ENCODE measurements at places on chromosomes 2 and 18.

DNA sequence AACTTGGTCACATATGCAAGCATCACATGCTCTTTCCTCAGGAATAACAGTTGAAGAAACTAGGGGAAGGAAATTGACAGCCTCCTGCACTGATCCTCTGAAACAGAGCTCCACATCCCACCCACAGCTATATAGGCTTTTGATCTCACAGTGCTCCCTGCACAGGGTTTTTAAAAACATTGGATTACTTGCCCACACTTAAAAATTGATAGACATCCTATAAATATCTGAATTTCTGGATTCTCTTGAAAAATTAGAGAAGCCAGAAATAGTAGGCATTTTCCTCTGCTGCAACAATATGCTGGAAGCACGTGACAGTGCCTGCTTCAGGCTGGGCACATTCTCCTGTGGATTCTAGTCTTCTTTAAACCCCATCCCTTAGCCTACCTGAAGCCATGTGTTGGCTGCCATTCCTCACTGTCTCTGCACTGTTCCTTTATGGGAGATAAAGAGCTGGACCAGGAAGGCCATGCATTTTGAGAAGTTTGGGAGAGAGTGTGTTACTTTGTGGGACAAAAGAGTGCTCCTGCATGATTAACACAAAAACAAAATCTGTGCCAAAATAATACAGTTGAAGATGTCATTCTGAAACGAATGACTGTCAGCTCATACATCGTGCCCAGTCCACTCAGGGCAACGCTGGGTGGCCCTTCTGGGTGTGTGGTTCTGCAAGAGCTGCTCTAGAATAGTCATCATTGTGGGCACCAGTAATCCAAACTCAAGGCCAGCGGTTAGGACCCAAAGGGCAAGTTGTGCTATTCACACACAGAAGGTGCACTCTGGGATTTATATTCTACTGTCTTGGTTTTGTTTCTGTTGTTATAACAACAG lies 59.8 kb downstream of the GYPC start:
- DNase-seq, result no peak

GRCh38 chr2:49226360-49226759 lies 72.0 kb upstream of the FSHR start:
- no peak for DNase-seq

GRCh38 chr2:170088776-170089175 lies 89.2 kb upstream of the MYO3B start:
- no peak for DNase-seq

- DNase-seq, result no peak
Observed at GRCh38 chr2:112671801-112672200, 26.1 kb downstream of the SLC20A1 start.

DNA sequence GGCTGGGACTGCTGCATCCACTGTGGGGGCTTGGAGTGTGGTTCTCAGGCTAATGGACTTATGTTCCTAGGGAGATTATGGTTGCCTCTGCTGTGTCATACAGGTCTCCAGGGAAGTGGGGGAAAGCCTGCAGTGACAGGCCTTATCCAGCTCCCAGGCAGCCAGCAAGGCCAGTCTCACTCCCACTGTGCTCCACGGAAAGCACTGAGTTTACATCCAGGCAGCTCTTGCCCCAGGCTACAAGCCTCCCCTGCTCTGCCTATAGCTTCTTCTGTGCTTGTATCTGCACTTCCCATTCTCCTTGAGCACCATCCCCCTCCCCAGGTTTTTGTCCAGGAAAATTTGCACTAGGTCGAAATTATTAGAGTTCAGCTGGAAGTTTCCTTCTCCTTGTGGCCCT lies 231.9 kb downstream of the ZRANB3 start:
- DNase-seq, result no peak

DNA sequence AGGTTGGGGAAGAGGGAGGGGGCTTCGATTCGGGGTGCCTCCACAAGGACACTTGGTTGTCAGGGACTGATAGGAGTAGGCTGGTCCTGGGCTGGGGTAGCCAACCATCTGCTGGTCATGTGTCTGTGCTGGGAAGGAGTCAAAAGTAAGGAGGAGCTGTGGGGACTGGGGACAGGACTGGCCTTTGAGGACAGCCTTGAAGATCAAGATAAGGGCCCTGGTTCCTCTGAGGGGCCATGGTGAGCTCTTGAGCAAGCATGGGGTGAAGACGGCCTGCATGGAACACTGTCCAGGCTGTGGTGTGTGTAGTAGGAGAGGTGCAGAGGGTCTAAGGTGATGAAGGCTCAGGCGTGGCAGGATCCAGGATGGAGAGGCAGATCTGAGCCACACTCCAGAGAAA lies 1.7 kb downstream of the CYP27A1 start:
- DNase-seq, result no peak

GRCh38 chr18:13376841-13377351 lies 158.3 kb downstream of the LDLRAD4 start:
- no peak for DNase-seq

DNA sequence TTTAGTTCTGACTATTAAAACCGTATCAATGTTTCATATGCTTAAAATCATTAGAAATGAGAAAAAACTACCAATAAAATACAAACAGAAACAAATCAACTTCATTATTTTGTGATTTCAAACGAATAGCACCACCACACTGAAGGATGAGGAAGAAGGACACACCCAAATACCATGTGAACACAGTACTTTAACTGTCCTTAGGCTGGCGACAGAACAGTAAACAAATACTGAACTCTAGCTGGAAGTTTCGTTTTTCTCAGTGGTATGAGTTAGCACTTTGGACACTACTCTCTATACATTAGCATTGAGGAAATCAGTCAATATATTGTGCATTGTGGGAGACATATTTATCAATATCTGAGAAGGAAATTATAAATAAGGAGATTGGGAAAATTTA lies 202.4 kb upstream of the AGAP1 start:
- no peak for DNase-seq

- peak; percentile 5 for DNase-seq
Observed at GRCh38 chr2:218033208-218033589, 30.4 kb upstream of the TNS1 start.

DNA sequence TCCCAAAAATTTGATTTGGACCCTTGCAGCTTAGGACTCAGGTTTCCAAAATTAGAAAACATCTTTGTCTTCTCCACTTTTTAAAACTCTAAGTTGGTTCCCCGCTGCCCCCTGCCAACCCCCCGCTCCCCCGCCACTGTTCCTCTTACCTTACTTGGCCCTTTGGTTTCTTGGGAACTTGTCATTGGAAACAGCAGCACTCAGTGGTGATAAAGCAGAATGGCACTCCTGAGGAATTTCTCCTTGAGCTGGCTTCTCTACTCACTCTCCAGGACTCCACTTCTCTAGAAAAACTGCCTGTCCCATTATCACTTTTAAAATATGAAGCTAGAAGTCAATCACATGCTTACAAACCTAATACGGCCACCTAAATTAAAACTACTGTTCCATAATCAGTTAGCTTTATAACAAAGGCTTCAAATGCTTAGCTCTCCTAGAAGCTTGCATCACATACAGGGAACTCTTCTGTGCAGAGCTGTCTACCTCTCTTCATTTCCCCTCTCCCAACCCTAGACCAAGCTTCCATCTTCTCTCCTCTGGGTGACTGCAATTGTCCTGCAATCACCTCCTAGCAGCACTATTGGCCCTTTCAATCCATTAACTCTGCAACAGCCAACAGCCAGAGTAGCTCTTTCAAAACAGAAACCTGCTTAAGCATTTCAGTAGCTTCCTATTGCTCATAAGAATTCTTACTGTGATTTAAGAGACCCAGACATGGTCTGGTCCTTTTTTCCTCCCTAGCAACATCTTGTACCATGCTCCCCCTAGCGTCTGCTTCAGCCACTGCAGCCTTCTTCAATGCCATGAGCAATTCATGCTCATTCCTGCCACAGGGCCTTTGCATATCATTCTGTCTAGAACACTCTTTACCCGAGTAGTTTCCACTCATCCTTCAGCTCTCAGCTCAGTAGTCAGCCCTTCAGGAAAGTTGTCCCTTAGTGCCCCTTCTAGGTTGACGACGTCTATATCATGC lies 15.2 kb upstream of the PLEKHM3 start:
- DNase-seq, result peak; percentile 68

- DNase-seq, result no peak
Observed at GRCh38 chr18:54254265-54254758, 15.0 kb upstream of the POLI start.

DNA sequence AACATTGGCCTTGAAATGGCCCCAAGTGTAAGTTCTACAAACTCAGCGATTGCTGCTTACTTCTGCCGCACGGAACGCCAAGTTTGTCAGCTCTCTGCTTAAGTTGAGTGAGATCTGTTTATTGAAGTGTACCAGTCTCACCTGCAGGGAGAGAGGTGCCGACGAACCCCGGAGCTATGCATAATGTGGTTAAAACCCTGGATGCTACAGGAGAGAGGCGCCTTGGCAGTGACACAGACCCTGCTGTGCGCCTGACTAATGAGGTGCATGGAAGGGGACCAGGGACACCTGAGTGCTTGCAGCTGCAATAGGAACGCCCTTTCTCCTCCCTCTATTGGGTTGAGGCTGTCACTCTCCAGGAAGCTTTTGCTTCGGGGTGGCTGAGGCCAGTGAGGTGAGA lies 979 bp downstream of the SLC9A2 start:
- DNase-seq, result peak; percentile 35

GRCh38 chr18:9825571-9826073 lies 60.2 kb upstream of the TXNDC2 start:
- no peak for DNase-seq

DNA sequence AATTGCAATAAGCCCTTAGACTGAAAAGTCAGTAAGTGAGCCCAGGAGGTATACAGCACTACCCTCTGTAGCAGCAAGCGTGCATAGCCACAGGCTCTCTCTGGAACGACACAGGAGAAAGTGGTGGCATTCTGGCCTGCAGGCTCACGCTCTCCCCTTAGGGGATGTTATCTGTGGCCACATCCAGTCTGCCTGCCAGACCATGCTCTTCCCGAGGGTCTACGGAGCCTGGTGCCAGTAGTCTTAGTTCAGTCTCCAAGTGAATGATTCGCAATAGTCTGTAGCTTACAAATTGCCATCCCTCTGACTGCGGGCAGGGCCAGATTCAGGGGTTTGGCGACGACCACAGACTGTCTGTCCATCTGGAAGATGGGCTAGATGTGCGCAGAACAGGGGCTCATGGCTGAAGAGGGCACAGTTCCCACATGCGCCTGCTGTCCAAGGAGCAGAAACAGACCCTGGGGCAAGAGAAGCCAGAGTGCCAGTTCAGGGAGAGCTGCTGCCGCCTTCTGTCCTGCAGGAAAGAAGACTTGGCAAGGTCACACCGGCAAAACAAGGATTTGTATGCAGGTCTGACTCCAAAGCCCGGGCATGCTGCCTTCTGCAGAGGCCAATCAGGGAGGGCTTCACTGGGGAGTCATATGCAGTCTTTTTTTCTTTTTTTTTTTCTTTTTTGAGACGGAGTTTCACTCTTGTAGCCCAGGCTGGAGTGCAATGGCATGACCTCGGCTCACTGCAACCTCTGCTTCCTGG lies 3.5 kb upstream of the KLF11 start:
- DNase-seq, result no peak

- DNase-seq, result no peak
Observed at GRCh38 chr18:36513556-36513955, 216.0 kb downstream of the FHOD3 start.

DNA sequence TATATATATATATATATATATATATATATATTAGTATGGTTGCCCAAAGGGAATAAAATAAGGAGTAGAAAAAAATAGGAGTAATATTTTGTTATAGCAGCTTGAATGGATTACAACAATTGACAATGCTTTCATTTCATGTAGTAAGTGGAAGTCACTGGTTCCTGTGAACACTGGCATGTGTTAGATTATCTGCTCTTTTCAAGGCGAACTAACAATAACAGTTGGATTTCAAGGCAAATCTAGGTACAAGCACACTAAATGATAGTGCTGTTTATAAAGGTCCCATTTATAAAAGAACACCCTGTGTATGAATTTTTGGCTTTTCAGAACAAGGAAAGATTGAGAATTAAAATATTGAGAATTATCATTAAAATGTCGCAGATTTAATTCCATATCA lies 1535.7 kb downstream of the LRP1B start:
- DNase-seq, result no peak

DNA sequence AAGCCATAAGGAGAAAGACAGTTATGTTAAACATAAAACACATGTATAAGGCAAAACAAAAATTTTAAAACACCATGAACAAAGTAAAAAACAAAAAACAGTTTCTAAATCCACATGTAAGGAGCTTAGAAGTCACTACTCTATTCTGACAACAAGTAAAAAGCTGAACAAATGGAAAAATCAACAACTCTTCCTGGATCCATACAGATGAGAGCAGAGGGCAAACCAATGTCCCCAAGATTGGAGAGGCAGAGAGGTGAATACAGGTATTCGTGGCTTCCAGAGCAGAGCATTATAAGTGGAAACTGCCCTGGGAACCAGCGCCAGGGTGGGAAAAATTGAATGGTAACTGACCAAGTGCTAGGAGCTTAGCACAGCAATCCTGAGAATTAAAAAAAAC lies 93.5 kb downstream of the SPIRE1 start:
- DNase-seq, result no peak

DNA sequence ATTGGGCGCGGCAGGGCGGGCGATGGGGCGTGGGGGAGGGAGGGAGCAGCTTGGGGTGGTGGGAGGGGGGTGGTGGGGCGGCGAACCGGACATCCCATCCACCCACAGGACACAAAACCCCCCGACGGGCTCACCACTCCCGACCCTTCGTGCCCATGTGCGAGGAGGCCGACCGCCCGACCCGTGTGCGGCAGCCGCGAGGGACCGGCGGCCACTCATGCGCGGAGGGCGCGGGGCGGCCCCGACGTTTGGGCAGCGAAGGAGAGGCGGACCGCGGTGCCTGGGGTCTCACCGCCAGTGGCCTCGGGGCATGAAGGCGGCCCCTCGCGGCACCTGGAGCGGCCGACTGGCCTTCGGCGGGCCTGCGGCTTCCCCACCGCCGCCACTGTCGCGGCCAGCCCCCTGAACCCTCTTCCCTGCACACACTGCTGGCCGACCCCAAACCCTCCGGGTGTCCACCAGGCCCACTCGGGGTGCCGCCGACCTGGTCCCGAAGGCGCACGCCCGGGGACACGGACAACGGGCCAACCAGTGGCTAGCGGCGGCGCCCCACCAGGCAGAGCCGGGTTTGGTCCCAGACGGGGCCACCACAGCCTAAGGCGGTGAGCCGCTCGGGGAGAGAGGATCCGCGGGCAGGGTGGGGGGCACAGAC lies 94.6 kb upstream of the ANKRD30BL start:
- no peak for DNase-seq

DNA sequence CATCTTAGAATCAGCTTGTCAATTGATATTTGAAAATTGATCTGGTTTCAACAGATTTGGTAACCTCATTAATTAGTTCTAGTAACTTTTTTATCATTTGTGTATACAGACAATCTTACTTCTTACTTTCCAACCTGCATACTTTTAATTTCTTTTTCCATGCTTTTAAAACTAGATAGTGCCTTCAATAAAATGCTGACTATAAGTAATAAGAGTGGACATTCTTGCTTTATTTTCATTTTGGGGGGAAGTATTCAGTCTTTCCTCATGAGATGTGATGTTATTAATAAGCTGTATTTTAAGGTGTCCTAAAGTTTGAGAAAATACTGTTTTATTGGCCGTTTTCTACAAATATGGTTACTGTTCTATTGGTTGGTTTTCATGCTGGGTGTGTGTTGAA lies 109.1 kb downstream of the KCNH7 start:
- no peak for DNase-seq

Measured in iPS-NIHi11 (cell line).